ENCODE measurements at places on chromosomes 4 and X. TPM values are rescaled to one million over a fixed set of nuclear protein-coding genes. Genes with fewer than 3 reads are reported as not detected.
A peak's percentile ranks its signal among the peaks of the same experiment; 100 is the strongest.

GRCh38 chrX:154469880-154470279 is 9.2 kb downstream of the LAGE3 start:
- peaks cover 14% of the 10 kb centered on the region for H3K36me3 ChIP-seq
- H3K4me1 ChIP-seq, result no peaks in the 10 kb centered on the region
- H3K27me3 ChIP-seq, result no peaks in the 10 kb centered on the region

GRCh38 chr4:99025506-99025905 is 30.0 kb downstream of the METAP1 start:
- no peaks in the 10 kb centered on the region for H3K27me3 ChIP-seq
- H3K4me1 ChIP-seq, result peaks cover 18% of the 10 kb centered on the region

DNA sequence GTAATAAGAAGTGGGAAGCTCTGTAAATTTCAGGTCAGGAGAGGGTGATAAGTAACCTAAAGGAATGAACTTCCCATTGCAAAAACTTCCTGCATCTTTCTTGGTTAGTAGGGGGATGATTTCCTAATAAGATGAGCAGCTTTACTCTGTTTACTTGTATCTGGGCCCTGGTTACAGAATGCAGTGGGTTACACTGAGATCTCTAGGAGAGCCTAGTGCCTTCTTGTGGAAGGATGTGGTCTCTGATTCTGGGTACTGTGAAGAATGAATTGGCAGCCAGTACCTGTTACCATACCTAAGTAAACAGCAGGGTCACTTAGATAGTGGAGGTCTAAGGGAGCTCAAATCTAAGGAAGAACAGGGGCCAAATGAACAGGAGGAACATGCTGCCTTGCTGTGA is 320.6 kb downstream of the ARHGAP10 start:
- no peaks in the 10 kb centered on the region for H3K27me3 ChIP-seq
- H3K4me3 ChIP-seq, result peak overlapping the region; percentile 66
- peak; percentile 94 for DNase-seq

GDPD2 gene
- total RNA-seq, result not detected

GRCh38 chr4:140637836-140638235 is 69.1 kb upstream of the UCP1 start:
- peaks cover 2% of the 10 kb centered on the region for H3K27me3 ChIP-seq
- no peaks in the 10 kb centered on the region for H3K36me3 ChIP-seq
- H3K27ac ChIP-seq, result no peak overlapping the region

- H3K27me3 ChIP-seq, result no peaks in the 10 kb centered on the region
- no peak overlapping the region for H3K27ac ChIP-seq
- no peak overlapping the region for H3K4me3 ChIP-seq
- H3K36me3 ChIP-seq, result no peaks in the 10 kb centered on the region
Measured at GRCh38 chrX:42967681-42968300, 189.8 kb upstream of the PPP1R2C start.

DNA sequence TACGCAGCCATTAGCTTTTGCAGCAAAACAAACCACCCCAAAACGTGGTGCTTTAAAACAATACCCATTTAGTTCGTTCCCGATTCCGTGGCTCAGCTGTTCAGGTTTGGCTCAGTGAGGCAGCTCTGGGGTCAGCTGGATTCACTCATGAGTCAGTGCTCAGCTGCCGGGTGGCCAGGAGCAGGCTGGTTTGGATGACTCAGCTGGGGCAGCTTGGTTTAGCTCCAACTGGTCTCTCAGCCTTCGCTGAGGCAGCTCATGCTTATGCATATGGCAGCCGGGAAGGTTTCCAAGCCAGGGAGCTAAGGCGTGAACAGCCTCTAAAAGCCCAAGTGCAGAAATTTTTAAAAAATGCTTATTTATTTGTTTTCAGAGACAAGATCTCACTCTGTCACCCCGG is 13.3 kb upstream of the CD99 start:
- no peaks in the 10 kb centered on the region for H3K4me1 ChIP-seq
- no peaks in the 10 kb centered on the region for H3K36me3 ChIP-seq
- no peak for DNase-seq
- H3K27me3 ChIP-seq, result no peaks in the 10 kb centered on the region
- no peak overlapping the region for H3K4me3 ChIP-seq
- H3K27ac ChIP-seq, result no peak overlapping the region

DNA sequence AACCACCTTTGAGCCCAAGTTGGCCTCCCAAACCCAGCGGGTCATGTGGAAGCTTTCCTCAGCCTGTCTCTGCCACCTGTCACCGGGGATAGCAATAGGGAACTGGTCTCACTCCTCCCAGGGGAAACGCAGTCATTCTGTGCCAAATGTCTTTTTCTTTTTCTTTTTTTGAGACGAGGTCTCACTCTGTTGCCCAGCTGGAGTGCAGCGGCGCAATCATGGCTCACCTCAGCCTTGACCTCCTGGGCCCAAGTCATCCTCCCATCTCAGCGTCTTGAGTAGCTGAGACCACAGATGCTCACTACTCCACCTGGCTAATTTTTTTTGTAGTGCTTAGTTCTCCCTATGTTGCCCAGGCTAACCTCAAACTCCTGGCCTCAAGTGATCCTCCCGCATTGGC is 40.3 kb downstream of the MED28 start:
- H3K36me3 ChIP-seq, result no peaks in the 10 kb centered on the region
- H3K4me3 ChIP-seq, result no peak overlapping the region
- H3K27ac ChIP-seq, result no peak overlapping the region
- DNase-seq, result no peak
- no peaks in the 10 kb centered on the region for H3K4me1 ChIP-seq
- H3K27me3 ChIP-seq, result no peaks in the 10 kb centered on the region

GRCh38 chrX:125203737-125204578 is 115.7 kb upstream of the TEX13C start:
- H3K27me3 ChIP-seq, result peaks cover 4% of the 10 kb centered on the region
- no peak for DNase-seq
- peaks cover 14% of the 10 kb centered on the region for H3K4me1 ChIP-seq

- H3K4me3 ChIP-seq, result no peak overlapping the region
- no peaks in the 10 kb centered on the region for H3K36me3 ChIP-seq
Measured at GRCh38 chrX:16033331-16033730, 90.0 kb upstream of the GRPR start.
